ENCODE measurements at places on chromosomes 4 and X.

DNA sequence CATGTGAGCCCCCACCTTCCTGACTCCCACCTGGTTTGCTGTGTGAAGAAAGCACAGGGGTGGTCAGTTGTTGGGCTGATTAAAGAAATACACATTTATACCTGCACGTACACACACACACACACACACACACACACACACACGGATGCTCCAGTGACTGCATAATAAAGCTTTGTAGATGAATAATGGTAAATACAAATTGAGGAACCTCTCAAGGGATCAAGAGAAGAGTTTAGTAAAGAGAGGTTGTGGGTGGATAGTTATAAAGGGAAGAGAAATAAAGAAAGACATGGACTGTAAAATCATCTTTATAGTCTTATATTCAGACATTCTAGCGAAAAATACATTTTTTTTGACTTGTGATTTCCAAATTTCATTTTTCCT, 144.1 kb downstream of the MGST2 start:
- no peak for DNase-seq

DNA sequence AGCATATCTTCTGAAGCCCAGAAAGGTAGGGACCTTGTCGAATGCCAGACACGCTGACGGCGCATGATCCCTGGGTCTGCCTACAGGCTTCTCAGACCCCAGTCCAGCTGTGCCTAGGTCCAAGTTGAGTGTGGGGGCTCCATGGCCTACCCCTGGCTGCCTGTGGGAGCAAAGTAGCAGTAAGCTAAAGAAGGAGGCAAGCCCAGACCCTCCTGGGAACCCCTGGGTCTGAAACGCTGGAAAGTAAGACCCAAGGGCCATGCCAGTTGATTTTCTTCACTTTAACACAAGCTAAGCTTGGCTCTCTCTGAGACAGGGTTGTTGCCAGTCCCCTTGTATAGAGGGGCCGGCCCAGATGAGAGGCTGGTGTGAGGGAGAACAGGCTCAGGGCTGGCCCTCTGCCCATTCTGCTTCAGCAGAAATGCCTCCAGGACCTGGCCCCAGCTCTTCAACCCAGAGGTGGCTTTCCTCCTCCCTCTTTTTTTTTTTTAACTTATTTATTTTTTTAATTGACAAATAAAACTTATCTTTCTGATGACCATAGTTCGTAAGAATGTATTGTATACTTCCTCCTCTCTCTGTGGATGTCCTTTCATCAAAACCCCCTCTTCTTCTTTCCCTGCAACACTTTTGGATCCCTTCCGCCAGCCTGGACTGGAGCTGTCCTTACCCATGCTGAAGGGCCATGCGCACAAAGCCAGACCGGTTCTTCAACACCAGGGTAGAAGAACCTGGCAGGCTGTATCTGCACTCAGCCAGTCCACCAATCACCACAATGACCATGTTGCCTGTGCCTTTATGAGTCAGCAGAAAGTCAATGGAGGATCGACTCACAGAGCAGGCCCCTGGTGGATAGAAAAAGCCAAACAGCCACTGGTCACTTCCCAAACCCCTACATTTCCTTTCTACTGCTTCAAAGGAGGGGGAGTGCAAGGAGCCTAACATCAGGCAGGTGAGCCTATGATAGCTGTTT, 7.1 kb downstream of the AWAT2 start:
- no peak for DNase-seq

DNA sequence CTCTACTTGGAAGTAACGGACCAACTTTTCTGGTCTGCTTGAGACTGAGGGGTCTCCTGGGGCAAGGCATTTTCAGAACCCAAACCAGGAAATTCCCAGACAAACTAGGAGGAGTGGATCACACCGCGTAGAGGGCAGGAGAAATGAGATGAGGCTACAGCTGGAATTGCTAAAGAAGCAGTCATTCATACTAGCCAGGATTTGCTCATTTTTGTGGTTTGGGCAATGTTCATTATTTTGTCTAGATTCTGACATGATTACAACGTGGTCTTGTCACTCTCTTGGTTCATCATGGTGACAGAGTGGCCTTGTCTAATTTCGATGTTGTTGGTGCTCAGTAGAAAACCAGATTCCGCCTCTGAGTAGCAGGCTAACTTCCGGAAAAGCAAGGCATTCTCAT, 63.2 kb downstream of the BANK1 start:
- DNase-seq, result no peak

DNA sequence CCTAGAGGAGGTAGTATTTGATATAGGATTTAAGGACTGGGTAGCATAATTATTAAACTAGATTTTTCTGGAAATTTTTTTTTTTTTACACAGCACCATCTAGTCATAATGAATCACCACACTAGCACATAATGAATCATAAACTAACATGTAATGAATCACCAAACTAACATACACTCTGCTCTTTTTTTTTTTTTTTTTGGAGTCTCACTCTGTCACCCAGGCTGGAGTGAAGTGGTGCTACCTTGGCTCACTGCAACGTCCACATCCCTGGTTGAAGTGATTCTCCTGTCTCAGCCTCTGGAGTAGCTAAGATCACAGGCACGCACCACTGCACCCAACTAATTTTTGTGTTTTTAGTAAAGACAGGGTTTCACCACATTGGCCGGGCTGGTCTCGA, 92.5 kb downstream of the FAM13A start:
- no peak for DNase-seq
